Ureter (tissue), 1 donor: ENCODE measurements at places on chromosomes 12 and 14. TPM values are rescaled to one million over a fixed set of nuclear protein-coding genes. Genes with fewer than 3 reads are reported as not detected.

The STYK1 gene
- total RNA-seq = 13.2 TPM

The EML1 gene
- 34.1 TPM for total RNA-seq

The SNW1 gene
- 76.1 TPM for total RNA-seq

The C1QL4 gene
- not detected for total RNA-seq

The ARF3 gene
- total RNA-seq = 164 TPM

GRCh38 chr12:131253376-131254026 lies 299.8 kb downstream of the ADGRD1 start:
- no peak for DNase-seq

GRCh38 chr12:120961604-120962531 lies 16.5 kb upstream of the HNF1A start:
- DNase-seq = peak; percentile 49

- no peak for DNase-seq
Observed at GRCh38 chr14:46323404-46323762, 328.2 kb downstream of the RPL10L start.

DNA sequence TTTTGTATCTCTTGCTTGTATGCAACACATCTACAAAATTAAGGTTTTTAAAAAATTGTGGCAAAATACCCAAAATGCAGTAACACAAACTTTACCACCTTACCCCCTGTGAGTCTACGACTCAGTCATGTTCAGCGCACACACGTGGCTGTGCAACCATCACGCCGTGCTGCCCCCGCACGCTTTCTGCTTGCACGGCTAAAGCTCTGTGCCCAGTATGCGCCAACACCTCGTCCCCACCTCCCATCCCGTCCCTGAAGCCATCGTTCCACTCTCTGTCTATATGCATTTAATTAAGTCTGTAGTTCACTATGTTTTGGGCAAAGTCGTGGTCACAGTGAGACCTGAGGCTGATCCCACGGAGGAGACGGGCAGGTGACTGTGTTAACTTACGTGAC lies 36.4 kb downstream of the FZD10 start:
- no peak for DNase-seq

GRCh38 chr12:52618216-52618615 lies at the start of gene KRT73:
Gene KRT73, minus strand, starts transcription at chr12:52618559. Its CDS starts 35 bp downstream, at chr12:52618524.
- DNase-seq = no peak

DNA sequence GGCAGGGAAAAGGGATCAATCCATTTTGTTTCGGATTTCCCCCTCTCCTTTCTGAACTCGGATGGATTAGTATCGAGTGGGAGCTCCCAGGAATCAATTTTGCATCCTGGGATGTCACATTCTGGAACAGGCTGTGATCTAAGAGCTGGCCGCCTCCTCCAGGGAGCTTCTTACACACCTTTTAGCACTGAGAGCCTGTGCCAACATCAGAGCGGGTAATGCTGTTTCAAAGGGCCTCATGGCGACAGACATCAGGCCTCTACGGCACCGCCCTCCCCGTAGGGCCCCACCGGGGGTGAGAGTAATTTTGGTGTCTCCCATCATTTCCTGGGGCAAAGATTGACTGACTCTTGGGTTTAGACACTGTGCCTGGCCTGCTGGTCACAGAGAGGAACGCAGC lies 2.7 kb downstream of the GALNT9 start:
- DNase-seq = no peak

GRCh38 chr14:21025371-21026273 lies 761 bp upstream of the NDRG2 start:
- DNase-seq = peak; percentile 62

- no peak for DNase-seq
Observed at GRCh38 chr14:92539875-92540274, 26.3 kb downstream of the RIN3 start.

- no peak for DNase-seq
Observed at GRCh38 chr12:91928501-91928900, 217.1 kb downstream of the BTG1 start.

GRCh38 chr14:93057586-93058280 lies 58.0 kb downstream of the ITPK1 start:
- DNase-seq = no peak

DNA sequence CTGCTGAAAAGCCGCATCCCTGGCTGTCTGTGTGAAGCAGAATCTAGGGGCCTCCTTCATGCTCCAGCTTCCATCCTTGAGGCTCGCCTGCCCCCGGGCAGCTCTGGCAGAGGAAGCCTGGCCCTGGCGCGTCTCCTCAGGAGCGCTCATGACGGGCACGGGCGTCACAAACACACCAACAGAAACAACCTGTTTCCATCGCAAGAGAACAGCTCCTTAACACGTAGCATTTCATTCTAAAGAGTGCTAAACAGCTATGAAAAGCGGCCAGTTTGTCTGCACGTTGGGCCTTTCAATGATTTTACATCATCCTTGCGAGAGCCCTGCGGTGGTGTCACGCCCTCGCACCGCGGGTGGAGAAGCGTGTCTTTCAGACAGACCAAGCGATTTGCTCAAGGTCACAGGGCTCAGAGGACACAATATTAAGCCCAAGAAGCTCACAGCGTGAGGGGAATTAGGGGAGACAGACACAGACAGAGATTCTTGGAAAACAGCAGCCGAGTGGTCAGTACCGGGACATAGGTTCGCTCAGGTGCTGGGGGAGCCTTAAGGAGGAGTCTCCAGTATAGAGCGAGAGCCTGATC lies 4.9 kb downstream of the ADGRD1 start:
- DNase-seq = no peak

GRCh38 chr12:58443981-58444371 lies 476.3 kb downstream of the LRIG3 start:
- no peak for DNase-seq

GRCh38 chr12:103652808-103653207 lies 65.7 kb downstream of the STAB2 start:
- DNase-seq = no peak

DNA sequence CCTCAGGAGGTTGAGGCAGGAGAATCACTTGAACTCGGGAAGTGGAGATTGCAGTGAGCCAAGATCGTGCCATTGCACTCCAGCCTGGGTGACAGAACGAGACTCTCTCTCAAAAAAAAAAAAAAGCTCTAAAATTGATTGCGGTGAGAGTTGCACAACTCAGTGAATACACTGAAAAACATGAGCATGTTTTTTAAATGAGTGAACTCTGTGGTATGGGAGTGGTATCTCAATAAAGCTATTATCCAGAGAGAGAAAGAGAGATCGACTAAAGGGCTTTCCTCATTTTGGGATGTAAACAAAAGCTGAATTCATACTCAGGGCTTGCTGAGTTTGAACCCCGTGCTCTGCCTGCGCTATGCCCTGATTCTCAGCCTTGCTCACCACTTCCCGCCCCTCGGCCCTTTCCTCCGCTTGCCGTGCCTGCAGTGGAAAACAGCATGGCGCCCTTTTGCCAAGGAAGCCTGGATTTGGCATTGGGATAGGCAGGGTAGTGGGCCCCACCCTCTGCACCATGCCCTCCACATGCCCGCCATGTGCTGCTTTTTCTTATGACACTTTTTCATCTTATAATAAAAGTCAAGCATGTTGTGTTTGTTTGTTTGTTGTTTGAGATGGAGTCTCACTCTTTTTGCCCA lies 102.5 kb downstream of the LGMN start:
- no peak for DNase-seq
